ENCODE measurements at places on chromosomes 7 and 10.

- DNase-seq, result no peak
These were observed 96.2 kb downstream of the LHPP start for GRCh38 chr10:124557648-124558338.

GRCh38 chr7:99024066-99024465, 119.8 kb downstream of the SMURF1 start:
- DNase-seq, result no peak

- DNase-seq, result no peak
These were observed 37.8 kb upstream of the ZNF365 start for GRCh38 chr10:62336404-62336803.

- no peak for DNase-seq
These were observed 69.8 kb downstream of the ORC5 start for GRCh38 chr7:104137971-104138370.

Data from NCI-H226 (cell line).